ENCODE measurements at places on chromosomes 5 and 9.

GRCh38 chr9:106286249-106286648, 576.7 kb upstream of the ZNF462 start:
- DNase-seq = peak; percentile 4

GRCh38 chr5:159732220-159732619, 184.1 kb upstream of the ADRA1B start:
- peak; percentile 21 for DNase-seq

DNA sequence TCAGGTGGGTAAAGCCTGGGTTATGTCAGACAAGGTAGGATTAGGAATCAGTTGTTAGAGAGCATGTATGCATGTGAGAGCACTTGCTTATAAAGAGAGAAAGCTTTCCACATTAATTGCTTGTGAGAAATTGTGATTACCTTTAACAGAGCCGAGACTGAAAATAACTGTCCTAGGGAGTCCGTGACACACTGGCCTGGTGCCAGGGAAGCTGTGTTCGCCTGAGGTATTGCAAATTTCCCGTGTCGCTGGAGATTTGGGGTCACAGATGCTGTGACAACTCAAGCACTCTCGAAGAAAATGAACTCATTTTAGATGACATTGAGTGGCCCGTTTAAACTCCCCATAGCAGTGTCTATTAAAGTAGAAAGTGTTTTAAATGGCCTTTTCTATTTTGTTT, 9.6 kb downstream of the SLC1A1 start:
- DNase-seq = no peak

GRCh38 chr5:173315495-173316338, 12.5 kb downstream of the STC2 start:
- no peak for DNase-seq

- no peak for DNase-seq
Observed at GRCh38 chr5:104941030-104941645, 1378.5 kb upstream of the NUDT12 start.

- DNase-seq = no peak
Observed at GRCh38 chr5:73242735-73243134, 69.7 kb downstream of the TMEM174 start.

DNA sequence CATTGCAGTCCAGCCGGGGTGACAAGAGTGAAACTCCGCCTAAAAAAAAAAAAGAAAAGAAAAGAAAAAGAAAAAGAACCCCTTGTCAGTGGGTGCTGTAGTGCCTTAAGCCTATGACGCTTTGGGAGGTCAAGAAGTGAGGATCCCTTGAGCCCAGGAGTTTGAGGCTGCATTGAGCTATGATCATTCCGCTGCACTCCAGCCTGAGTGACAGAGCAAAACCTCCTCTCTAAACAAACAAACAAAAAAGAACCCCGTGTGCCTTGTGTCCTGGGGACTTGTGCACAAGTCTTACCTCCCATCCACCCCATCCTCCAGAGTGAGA, 33.5 kb upstream of the STXBP1 start:
- DNase-seq = no peak

GRCh38 chr9:14417237-14417636, 103.3 kb upstream of the NFIB start:
- no peak for DNase-seq

- no peak for DNase-seq
Observed at GRCh38 chr5:98363157-98363556, 410.3 kb upstream of the RGMB start.

DNA sequence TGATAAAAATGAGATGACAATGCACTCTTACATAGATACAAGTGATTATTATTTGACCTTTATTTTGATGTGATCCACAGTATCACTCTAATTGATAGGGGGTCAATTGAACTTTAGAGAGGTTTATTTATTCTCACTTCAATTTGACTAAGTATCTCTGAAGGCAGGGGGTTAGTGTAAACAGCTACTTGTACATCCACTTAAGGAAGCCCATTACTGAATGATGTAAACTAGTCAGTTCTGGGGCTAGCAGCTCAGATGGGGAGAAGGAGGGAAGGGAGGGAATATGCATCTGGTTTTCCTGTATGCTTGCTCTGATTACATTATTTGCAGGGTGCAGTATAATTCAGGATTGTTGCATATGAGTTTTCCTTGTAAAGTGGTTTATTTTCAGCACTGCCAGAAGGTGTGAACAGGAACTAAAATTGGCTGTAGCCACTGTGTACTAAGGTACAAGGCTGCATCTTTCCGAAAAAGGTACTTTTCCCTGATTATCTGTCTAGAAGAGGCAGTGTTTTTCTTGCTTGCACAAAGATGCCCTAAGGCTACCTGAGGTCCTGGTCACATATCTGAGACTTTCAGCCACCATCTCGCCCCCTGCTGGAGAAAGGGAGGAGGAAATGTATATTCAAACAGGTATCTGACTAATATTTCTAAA, 51.2 kb downstream of the MRPS27 start:
- DNase-seq = peak; percentile 75

GRCh38 chr9:15942831-15943424, 390.1 kb downstream of the CCDC171 start:
- DNase-seq = no peak

DNA sequence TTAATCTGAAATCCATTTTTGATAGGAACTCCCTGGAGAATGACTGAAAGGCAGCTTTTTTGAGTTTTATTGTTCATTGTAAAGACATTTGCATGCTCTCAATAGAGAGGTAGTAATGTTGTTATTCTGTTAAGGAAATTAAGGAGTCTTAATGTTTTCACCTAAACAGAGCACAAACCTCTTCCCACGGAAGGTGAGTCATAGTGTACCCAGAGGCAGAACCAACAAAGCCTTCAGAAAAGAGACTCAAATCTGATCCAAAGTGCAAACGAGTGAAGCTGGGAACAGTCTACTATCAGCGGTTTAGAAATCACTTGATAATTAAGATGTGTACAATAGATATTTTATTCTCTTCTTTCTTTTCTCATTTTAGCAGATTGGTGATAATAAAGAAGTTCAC, 470.5 kb downstream of the PLK2 start:
- DNase-seq = no peak
